Activated T-helper 2 cell treated with anti-CD3 and anti-CD28 coated beads, Interferon-gamma antibody, Interleukin-2, Interleukin-4, amounts not matched to agents 10 μg/mL and 5 μg/mL and 100 μg/mL, durations not matched to agents 14 hours and 24 hours and 36 hours (primary cell): ENCODE measurements at places on chromosomes 12 and 14. TPM values are rescaled to one million over a fixed set of nuclear protein-coding genes. Genes with fewer than 3 reads are reported as not detected.

The E2F7 gene
- 14.3 and 17.7 TPM in 2 replicates for total RNA-seq

The GYS2 gene
- 0.07 and 0.14 TPM in 2 replicates for total RNA-seq

GRCh38 chr14:75025082-75025481 is 22.4 kb downstream of the EIF2B2 start:
- no peak overlapping the region for H3K27ac ChIP-seq
- no peak for DNase-seq
- H3K27me3 ChIP-seq: no peaks in the 10 kb centered on the region
- no peak overlapping the region for H3K4me3 ChIP-seq
- H3K36me3 ChIP-seq: peaks cover 41% of the 10 kb centered on the region
- H3K4me1 ChIP-seq: no peaks in the 10 kb centered on the region

DNA sequence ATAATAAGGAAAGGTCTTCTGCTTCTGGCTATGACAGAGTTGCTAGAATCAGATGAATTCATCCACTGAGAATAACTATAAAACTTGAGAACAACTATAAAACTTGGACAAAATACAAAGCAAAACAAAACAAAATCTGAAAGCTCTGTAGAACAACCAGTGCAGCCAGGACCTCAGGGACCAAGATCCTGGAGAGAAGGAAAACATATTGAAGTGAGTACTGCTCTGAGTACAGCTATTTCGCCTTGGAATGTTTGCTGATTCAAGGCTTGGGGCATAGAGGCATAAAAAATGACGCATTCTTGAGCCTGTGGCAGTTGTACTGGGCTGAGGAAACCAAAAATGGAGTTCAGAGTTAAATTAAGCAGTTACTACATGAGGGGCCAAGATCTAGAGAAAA is 21.7 kb downstream of the FOXA1 start:
- no peaks in the 10 kb centered on the region for H3K36me3 ChIP-seq
- H3K27ac ChIP-seq: no peak overlapping the region
- no peaks in the 10 kb centered on the region for H3K27me3 ChIP-seq
- no peak for DNase-seq
- H3K4me3 ChIP-seq: no peak overlapping the region
